ENCODE measurements at places on chromosomes 4 and X. TPM values are rescaled to one million over a fixed set of nuclear protein-coding genes. Genes with fewer than 3 reads are reported as not detected.

GRCh38 chr4:112765317-112765974, 128.5 kb downstream of the LARP7 start:
- peak; percentile 22 for DNase-seq

Gene CCNB3
- 0.19 TPM for total RNA-seq

Gene OSTC
- total RNA-seq = 25.5 TPM

DNA sequence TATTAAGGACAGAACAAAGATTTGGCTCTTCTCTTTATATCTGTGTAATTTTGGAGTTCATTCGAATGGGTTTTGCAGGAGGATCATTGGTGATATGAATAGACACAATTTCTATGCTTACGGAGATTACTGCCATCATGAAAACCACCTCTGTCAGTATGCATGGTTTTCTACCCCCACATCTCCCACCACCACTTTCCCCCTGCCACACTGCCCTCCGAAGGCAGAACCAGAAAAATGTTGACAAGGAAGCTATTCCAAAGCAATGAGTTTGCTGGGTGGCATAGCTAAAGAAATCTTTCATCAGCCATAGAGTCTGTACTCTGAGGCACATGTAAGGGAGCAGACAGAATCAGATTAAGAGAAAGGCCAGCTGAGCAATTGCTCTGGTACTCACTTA, 567.3 kb upstream of the ACTRT1 start:
- no peak for DNase-seq

DNA sequence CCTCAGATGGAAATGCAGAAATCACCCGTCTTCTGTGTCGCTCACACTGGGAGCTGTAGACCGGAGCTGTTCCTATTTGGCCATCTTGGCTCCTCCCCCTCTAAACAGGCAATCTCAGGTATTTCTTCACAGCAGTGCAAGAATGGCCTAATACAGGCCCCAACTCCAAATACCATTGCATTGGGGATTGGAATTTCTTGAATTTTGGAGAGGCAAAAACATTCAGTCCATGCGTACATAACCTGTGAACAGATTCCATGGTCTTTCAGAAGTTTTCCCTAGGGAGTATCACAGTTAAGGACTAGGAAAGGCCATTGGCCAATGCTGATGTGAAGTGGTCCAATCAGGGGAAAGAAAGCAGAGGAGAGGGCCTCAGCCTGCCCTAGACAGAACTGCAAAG, 128.2 kb upstream of the NOCT start:
- no peak for DNase-seq

Gene ADAD1
- total RNA-seq = not detected

Gene SPIN2A
- total RNA-seq = 1.1 TPM

Gene CYTL1
- total RNA-seq = not detected

GRCh38 chr4:76605099-76605563, 170.1 kb downstream of the SHROOM3 start:
- no peak for DNase-seq

DNA sequence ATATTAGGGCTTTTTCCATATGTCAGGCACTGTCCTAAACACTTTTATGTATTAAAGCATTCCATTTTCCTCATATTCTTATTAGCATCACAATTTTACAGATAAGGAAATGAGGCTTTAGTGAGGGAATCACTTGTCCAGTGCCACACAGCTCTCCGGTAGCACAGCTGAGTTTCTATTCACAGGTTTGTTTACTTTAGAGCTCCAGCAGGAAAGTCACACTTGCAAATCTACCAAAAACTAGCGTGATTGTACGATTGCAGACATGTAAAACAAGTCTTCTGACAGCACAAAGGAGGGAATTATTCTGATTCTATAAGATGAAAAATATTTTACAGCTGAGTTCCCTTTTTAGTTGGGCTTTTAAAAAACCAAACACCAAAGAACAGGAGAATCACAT, 472.1 kb downstream of the TMA16 start:
- DNase-seq = no peak

Gene XAGE2
- not detected for total RNA-seq

Gene OPHN1
- not detected for total RNA-seq

Gene CXCL11
- total RNA-seq = not detected

- DNase-seq = peak; percentile 20
These were observed 1578.3 kb upstream of the TENM3 start for GRCh38 chr4:180664766-180665368.

GRCh38 chr4:116389139-116389538, 696.2 kb downstream of the TRAM1L1 start:
- no peak for DNase-seq

GRCh38 chr4:168279556-168279955, 39.0 kb downstream of the DDX60 start:
- no peak for DNase-seq

Gene GAGE12H
- not detected for total RNA-seq

Gene SMIM14
- total RNA-seq = 2.0 TPM

DNA sequence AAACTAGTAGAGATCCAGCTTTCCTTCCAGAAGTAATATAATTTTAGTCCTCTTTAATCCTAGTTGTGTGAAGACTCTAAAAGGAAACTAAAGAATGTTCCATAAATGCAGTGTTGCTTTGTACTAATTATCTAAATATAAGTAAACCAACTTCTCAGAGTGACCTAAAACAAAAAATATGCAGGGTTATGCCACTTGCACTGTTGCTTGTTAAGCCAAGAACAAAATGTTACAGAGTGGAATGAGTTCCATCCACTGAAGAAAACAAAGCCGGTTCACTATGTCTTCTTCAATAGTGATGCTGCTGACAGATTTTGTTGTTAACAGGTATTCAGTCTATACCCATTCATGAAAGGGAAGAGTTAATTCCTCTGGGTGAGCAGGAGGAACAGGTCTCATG, 252.0 kb upstream of the DIAPH2 start:
- DNase-seq = no peak

DNA sequence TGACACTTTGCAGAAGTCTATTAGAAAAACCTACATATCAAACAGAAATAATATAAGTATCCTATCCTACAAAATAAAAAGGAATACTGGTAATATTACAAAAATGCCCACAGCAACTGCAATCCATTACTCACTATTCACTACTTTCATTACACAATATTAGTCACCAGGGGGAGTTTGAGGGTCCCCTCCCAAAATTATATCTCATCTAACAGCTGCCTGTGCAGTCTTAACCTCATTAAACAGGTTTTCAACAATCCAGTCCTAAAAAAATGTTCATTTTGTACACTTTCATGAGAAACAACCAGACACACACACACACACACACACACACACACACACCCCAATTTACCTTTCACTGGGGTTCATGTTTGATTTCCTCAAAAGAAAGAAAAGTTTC, 2.9 kb downstream of the CLOCK start:
- no peak for DNase-seq

GRCh38 chr4:185752872-185753271, 59.1 kb downstream of the SORBS2 start:
- DNase-seq = no peak

GRCh38 chrX:19593690-19594089, 78.4 kb upstream of the MAP3K15 start:
- peak; percentile 10 for DNase-seq

- no peak for DNase-seq
These were observed 37.2 kb upstream of the FRMD7 start for GRCh38 chrX:132165005-132165404.

Gene SORCS2
- not detected for total RNA-seq

GRCh38 chrX:115226929-115227328, 7.0 kb downstream of the LRCH2 start:
- DNase-seq = no peak

Gene SULT1E1
- not detected for total RNA-seq

Data from CD4-positive, alpha-beta T cell (primary cell).